ENCODE measurements at places on chromosomes 3 and 15.

- no peak for DNase-seq
Observed at GRCh38 chr3:190694335-190695001, 168.0 kb downstream of the GMNC start.

GRCh38 chr15:59879506-59880265 is 124.4 kb upstream of the FOXB1 start:
- no peak for DNase-seq

GRCh38 chr15:41841131-41841530 is 2.5 kb downstream of the PLA2G4B start:
- DNase-seq, result no peak

GRCh38 chr3:112013784-112014143 is 15.0 kb downstream of the TAGLN3 start:
- DNase-seq, result no peak

- DNase-seq, result no peak
Observed at GRCh38 chr3:156987946-156988345, 161.8 kb downstream of the LEKR1 start.

GRCh38 chr3:179088306-179088705 is 16.7 kb upstream of the ZMAT3 start:
- DNase-seq, result no peak

All from GOT3 (cell line).